ENCODE measurements at places on chromosomes 13 and 19.

- no peaks in the 10 kb centered on the region for H3K36me3 ChIP-seq
- no peak overlapping the region for H3K4me3 ChIP-seq
- peaks cover 16% of the 10 kb centered on the region for H3K4me1 ChIP-seq
- H3K27me3 ChIP-seq, result no peaks in the 10 kb centered on the region
These were observed 10.9 kb downstream of the FAM187B start for GRCh38 chr19:35217649-35217990.

DNA sequence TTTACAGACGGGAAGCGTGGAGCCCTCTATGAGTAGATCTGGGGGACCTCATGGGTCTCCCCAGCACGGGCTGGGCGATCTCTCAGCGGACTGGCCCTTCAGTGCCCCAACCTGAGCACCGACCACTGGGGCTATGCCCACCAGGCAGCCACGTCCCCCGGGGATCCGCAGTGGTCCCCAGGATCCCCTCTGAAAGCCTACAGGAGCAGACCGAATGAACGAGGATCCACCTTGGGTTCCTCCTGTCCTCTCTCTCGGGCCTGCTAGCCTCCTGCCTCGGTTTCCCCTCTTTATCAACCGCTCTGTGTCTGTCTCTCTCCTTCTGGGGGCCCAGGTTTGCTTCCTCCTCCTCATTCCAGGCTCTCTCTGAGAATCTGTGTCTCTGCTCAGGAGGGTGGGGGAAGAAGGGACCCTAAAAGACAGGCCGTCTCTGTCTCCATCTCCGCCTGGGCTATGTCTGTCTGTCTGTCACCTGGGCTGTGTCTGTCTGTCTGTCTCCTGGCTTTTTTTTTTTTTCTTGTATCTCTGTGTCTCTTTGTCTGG, 2.0 kb upstream of the MEIS3 start:
- no peak for DNase-seq
- H3K27me3 ChIP-seq, result peaks cover 97% of the 10 kb centered on the region
- H3K27ac ChIP-seq, result no peak overlapping the region
- H3K4me3 ChIP-seq, result no peak overlapping the region

GRCh38 chr13:73683746-73684145, 450.5 kb downstream of the KLF12 start:
- H3K4me1 ChIP-seq, result no peaks in the 10 kb centered on the region
- H3K4me3 ChIP-seq, result no peak overlapping the region
- H3K36me3 ChIP-seq, result no peaks in the 10 kb centered on the region
- DNase-seq, result no peak
- H3K27ac ChIP-seq, result peak overlapping the region; percentile 54

- H3K4me1 ChIP-seq, result no peaks in the 10 kb centered on the region
- no peak overlapping the region for H3K27ac ChIP-seq
- peaks cover 7% of the 10 kb centered on the region for H3K27me3 ChIP-seq
- DNase-seq, result no peak
- no peak overlapping the region for H3K4me3 ChIP-seq
- no peaks in the 10 kb centered on the region for H3K36me3 ChIP-seq
These were observed 83.4 kb downstream of the SOX1 start for GRCh38 chr13:112150352-112150751.

- H3K27me3 ChIP-seq, result no peaks in the 10 kb centered on the region
- no peak overlapping the region for H3K27ac ChIP-seq
- no peaks in the 10 kb centered on the region for H3K4me1 ChIP-seq
- H3K36me3 ChIP-seq, result no peaks in the 10 kb centered on the region
These were observed 40.3 kb downstream of the CDADC1 start for GRCh38 chr13:49287995-49288394.

DNA sequence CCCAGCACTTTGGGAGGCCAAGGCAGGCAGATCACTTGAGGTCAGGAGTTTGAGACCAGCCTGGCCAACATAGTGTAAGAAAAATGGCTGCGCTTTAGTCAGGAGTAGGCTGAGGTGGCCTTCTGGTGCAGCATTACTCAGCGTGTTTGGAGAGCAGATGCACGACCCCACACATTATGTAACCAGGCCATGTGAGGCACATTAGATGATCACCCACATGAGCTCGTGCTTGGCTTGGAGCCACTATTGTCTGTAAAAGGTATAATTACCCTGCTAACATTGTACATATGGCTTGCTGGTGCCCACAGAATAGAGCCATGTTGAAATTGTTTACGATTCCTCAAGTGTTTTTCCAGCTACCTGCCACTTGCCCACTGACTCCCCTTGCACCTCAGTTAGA, 24.0 kb upstream of the SCEL start:
- H3K4me1 ChIP-seq, result peaks cover 19% of the 10 kb centered on the region
- no peak overlapping the region for H3K27ac ChIP-seq
- no peaks in the 10 kb centered on the region for H3K27me3 ChIP-seq
- H3K36me3 ChIP-seq, result no peaks in the 10 kb centered on the region
- DNase-seq, result no peak
- no peak overlapping the region for H3K4me3 ChIP-seq

- peaks cover 4% of the 10 kb centered on the region for H3K4me1 ChIP-seq
- no peaks in the 10 kb centered on the region for H3K36me3 ChIP-seq
- no peak overlapping the region for H3K27ac ChIP-seq
- H3K27me3 ChIP-seq, result no peaks in the 10 kb centered on the region
- DNase-seq, result peak; percentile 48
- no peak overlapping the region for H3K4me3 ChIP-seq
These were observed 227.8 kb upstream of the MAB21L1 start for GRCh38 chr13:35704331-35704730.

DNA sequence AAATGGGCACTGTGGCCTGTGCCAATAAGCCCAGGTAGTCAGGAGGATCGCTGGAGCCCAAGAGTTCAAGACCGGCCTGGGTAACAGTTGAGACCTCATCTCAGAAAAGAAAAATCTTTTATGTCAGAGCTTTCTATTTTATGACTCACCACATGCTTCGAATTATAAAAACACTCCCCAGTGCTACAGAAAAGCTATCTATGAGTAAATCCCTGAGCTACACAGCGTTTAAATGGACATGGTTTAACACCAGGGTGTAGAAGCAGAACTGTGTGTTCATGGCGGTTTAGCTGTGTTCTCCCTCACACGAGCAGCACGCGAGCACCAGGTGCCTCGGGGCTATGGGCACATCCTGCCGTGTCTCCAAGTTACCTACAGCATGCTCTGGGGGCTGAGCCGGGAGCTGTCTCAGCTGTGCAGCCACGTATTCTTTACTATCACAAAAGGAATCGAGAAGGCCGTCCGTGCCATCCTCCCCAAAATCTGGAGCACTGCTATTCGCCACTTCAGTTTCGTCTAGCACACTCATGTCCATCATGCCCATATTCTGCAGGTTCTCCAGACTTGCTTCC, 6.7 kb downstream of the SAFB2 start:
- H3K36me3 ChIP-seq, result peaks cover 73% of the 10 kb centered on the region
- no peaks in the 10 kb centered on the region for H3K27me3 ChIP-seq
- H3K4me1 ChIP-seq, result peaks cover 20% of the 10 kb centered on the region
- DNase-seq, result no peak
- H3K27ac ChIP-seq, result no peak overlapping the region

DNA sequence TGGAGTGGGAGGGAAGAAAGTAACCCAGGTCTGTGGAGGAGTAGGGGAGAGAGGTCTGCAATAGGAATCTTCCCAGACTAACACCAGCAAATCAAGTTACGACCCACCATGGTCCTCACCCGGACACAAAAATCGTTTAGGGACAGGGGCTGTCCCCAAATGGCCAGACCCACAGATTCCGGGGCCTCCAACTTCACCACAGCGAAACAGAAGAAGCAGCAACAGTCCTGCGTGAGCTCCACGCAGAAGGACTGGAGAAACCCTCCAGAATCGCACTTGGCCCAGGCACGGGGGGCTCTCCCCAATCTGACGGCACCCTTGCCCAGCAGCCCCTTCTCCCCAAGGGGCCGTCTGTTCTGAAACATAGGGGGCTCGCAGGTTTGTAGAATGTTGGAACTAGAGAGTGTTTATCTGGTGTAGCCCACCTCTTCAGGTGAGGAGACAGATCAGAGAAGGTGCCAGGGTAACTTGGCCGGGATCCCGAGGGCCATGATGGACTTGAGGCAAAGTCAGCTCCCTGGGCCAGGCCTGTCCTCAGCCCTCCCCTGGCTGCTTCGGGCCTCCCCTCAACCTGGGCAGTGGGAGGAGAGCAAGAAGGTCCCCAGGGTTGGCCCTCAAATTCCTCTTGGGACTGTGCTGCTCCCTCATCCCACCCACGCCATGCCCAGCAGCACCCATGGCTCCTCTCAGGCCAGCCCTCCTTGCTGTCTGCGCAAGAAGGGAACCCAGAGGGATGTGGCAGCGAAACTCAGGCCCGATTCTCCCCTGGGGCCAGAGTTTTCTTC, 82.5 kb upstream of the GPR183 start:
- H3K27me3 ChIP-seq, result no peaks in the 10 kb centered on the region
- no peak overlapping the region for H3K4me3 ChIP-seq
- peaks cover 23% of the 10 kb centered on the region for H3K36me3 ChIP-seq
- no peak overlapping the region for H3K27ac ChIP-seq

- H3K27ac ChIP-seq, result peak overlapping the region; percentile 75
- peak overlapping the region; percentile 24 for H3K4me3 ChIP-seq
- H3K4me1 ChIP-seq, result peaks cover 57% of the 10 kb centered on the region
- no peaks in the 10 kb centered on the region for H3K36me3 ChIP-seq
These were observed 33.6 kb downstream of the ELF1 start for GRCh38 chr13:40985381-40986100.

GRCh38 chr13:98970330-98970729, 7.5 kb downstream of the DOCK9 start:
- H3K27me3 ChIP-seq, result no peaks in the 10 kb centered on the region
- no peak overlapping the region for H3K27ac ChIP-seq
- no peak for DNase-seq
- H3K4me3 ChIP-seq, result no peak overlapping the region

DNA sequence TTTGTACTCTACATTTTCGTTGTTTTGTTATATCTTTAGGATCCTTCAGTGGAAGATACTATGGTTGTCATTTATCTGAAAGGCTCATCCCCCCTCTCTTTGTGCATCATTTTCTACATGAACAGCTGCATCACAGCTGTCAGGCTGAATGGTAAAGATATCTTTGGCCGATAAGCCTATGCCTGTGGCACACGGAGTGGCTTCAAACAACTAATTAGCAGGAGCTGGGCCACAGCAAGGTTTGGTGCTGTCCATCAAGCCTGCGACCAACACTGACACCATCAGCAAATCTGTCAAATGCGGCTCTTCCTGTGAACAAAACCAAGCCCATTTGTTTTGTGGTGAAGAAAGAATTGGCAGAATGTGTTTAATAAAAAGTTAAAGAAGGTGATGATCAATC, 334.4 kb downstream of the PCDH9 start:
- no peaks in the 10 kb centered on the region for H3K4me1 ChIP-seq
- H3K27ac ChIP-seq, result no peak overlapping the region
- H3K36me3 ChIP-seq, result no peaks in the 10 kb centered on the region
- no peak for DNase-seq
- no peak overlapping the region for H3K4me3 ChIP-seq
- H3K27me3 ChIP-seq, result no peaks in the 10 kb centered on the region

- H3K36me3 ChIP-seq, result no peaks in the 10 kb centered on the region
- DNase-seq, result no peak
- peak overlapping the region; percentile 99 for H3K27ac ChIP-seq
- H3K27me3 ChIP-seq, result no peaks in the 10 kb centered on the region
- H3K4me1 ChIP-seq, result peaks cover 50% of the 10 kb centered on the region
These were observed 2.5 kb downstream of the ZC3H4 start for GRCh38 chr19:47111006-47111621.

DNA sequence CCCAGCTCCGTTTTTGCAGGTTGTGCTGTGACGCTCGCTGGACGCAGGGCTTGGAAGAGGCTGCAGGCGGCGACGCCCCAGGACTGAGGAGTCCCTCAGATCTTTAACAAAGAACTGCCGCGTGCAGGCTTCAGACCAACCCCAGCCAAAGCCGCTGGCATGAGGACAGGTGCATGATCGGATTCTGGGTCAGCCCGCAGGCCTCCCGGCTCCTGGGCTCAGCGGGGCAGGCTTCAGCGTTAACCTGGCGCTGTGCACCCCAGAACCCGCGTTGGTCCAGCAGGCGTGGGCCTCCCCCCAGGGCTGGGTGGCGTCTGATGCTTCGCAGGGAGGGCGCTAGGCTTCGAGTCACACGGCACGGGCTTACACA, 920 bp upstream of the TIMM13 start:
- peaks cover 41% of the 10 kb centered on the region for H3K4me1 ChIP-seq
- no peaks in the 10 kb centered on the region for H3K27me3 ChIP-seq
- H3K4me3 ChIP-seq, result peak overlapping the region; percentile 86
- DNase-seq, result no peak
- peaks cover 24% of the 10 kb centered on the region for H3K36me3 ChIP-seq

- H3K4me1 ChIP-seq, result no peaks in the 10 kb centered on the region
- H3K4me3 ChIP-seq, result no peak overlapping the region
- peaks cover 36% of the 10 kb centered on the region for H3K36me3 ChIP-seq
- no peak for DNase-seq
- no peaks in the 10 kb centered on the region for H3K27me3 ChIP-seq
These were observed 29.3 kb downstream of the ZNF564 start for GRCh38 chr19:12521996-12522395.

DNA sequence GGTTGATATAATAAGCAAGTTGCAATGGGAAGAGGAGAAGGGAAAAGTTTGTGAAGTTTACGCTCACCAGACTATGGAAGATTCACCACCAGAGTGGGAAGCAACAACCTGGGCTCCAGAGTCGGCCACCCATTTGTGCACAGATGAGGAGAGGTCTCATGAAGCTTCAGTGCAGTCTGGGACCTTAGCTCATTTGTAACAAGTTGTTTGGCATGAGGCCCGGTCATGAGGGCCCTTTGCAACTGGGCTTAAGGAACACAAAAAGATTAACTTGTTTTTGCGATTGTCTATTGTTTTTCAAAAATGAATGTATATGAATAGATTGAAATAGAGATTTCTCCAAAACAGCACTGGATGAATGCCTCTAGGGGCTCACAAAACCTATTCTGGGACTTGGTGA, 94.2 kb downstream of the ZNF737 start:
- no peak for DNase-seq
- H3K36me3 ChIP-seq, result no peaks in the 10 kb centered on the region
- H3K4me1 ChIP-seq, result no peaks in the 10 kb centered on the region
- H3K4me3 ChIP-seq, result no peak overlapping the region

DNA sequence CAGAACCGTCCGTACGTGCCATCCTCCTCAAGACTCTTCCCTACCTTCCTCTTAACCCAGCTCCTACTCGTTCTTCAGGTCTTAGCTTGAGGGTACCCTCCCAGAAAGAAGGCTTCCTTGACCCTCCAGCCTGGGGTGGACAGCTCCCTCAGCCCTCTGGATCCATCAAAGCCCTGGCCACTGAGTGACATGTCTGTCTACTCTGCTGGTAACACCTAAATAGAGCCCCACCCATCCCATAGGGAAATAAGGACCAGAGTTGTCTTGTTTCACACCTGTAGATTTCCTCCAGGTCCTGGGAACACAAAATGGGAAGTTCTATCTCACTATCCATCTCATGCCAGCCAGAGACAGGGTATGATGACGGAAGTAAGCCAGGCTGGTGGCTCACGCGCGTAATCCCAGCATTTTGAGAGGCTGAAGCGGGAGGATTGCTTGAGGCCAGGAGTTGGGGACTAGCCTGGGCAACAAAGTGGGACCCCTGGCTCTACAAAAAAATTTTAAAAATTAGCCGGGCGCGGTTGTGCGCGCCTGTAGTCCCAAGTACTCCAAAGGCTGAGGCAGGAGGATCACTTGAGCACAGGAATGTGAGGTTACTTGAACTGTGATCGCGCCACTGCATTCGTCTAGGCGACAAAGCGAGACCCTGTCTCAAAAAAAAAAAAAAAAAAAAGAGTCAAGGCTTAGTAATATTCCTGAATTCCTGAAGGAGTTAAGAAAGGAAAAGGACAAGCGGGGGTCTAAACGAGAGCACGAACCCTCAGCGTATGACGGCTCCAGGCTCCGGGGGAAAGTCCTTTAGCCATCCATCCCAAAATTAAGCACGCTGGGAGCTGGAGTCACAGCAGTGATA, 566 bp upstream of the CCDC97 start:
- peaks cover 42% of the 10 kb centered on the region for H3K4me1 ChIP-seq
- no peak for DNase-seq
- peaks cover 47% of the 10 kb centered on the region for H3K36me3 ChIP-seq
- no peaks in the 10 kb centered on the region for H3K27me3 ChIP-seq
- peak overlapping the region; percentile 98 for H3K27ac ChIP-seq

All from suprapubic skin (tissue), 4 donors.